H9 (cell line): ENCODE measurements at places on chromosomes 5 and 9.

- DNase-seq = peak; percentile 93
These were observed at the start of gene ZNF483 for GRCh38 chr9:111525056-111525977. ZNF483 (plus strand) TSS chr9:111525179; CDS start chr9:111527396, 2,217 bp downstream.

DNA sequence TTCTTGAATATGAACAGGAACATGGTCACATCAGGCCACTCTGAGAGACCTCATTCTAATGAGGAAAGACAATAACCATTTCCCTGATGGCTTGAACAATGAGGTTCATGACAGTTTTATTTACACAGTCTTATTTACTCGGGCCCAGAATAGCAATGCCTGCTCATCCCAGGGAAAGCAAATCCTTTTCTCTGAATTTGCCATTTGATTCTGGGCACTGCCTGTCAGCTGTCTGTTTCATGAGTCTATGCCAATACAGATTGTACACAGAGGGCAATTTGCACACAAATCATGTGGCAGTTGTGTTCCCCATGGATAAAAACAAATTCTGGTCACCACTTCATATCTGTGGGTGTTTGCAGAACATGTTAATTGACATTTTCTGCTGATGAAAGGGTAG lies 492.5 kb downstream of the ACTL7B start:
- no peak for DNase-seq

- DNase-seq = no peak
These were observed 308.8 kb upstream of the TRPC7 start for GRCh38 chr5:136674178-136674577.

GRCh38 chr9:126773004-126773607 lies 31.7 kb upstream of the ZBTB43 start:
- peak; percentile 76 for DNase-seq

DNA sequence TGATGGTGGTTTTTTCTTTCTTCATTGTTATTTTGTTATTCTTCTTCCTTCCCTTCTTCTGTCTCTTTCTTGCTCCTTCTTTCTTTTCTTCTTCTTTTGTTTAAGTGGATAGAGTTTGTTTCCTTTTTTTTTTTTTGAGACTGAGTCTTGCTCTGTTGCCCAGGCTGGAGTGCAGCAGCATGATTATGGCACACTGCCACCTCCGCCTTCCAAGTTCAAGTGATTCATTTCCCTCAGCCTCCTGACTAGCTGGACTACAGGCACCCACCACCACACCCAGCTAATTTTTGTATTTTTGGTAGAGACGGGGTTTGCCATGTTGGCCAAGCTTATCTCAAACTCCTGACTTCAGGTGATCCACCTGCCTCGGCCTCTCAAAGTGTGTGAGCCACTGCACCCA lies 40.3 kb downstream of the JAK2 start:
- no peak for DNase-seq

GRCh38 chr5:55175781-55176175 lies 2.8 kb upstream of the CDC20B start:
- no peak for DNase-seq

DNA sequence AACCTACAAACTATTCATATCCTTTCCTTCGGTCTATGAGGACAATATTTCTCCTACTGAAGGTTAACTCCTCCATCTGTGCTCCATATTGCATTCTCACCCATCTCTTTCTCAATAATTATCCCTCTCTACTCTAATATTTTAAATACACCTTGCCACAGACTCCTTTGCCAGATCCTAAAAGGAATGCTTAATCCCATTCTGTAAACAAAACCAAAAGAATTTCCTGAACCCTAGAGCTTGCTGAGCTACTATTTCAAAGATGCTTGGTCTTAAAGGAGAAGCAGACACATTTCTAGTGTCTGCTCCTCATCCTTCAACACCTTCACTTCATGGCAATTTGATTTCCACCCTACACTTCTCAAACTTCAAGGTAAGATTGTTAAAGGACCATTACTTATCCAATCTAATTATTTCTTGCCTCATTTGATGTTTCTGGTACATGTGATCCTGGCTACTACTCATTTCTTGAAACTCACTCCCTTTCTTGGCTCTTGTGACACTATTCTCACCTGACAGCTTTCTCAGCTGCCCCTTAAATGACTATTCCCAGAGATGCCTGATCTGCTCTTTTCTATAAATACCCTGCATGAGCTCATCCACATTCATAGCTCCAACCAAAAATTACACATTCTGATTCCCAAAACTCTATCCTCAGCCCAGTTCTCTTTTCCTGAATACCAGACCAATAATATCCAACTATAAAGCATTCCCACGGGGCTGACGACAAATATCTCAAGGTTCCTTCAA lies 20.2 kb downstream of the HOMER1 start:
- DNase-seq = no peak

- no peak for DNase-seq
These were observed 568.6 kb upstream of the DAP start for GRCh38 chr5:11329679-11330078.

DNA sequence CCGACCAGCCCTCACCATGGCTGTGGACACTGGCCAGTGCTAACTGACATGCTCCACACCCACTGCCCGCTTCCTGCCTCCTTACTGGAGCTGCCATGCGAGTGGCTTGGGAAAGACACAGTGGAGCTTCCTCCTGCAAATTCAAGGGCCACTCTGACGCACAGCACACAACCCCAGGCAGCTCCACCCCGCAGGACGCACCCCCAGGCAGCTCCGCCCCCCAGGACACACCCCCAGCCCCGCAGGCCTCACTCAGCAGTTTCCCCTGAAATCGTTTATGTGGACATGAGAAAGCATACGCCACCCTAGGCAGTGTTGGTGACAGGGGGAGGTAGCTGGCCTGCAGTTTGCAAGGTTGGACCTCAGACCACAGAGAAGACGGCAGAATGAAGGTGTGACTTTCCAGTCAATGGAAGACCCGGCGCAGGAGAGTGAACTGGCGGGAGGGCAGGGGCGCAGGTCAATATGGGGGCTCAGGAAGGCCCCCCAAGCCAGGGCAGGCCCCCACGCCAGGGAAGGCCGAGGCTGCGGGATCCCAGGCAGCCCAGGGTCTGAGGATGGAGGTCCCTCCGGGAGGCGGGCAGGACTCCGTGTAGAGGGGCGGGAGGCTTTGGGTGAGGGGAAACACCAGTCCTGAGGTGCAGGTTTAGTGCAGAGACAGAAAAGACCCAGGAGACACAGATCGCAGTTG lies 21.6 kb downstream of the LPCAT1 start:
- no peak for DNase-seq

DNA sequence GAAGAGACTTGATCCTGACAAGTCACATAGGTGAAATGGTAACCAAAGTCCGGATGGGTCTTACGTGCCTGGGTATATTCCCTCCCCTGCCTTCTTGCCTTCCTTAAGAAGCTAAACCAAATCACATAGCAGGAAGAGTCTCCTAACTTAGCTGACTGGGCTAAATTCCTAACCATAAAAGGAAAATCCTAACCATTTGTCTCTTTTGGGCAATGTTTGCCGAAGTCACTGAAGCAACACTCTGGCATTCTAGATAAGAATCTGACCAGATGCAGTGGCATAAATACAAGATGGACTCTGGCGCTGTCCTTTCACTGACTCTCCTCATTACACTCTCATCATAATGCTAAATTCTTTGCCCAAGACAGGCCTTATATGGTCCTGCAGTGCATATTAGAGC lies 625.5 kb upstream of the RORB start:
- no peak for DNase-seq

- no peak for DNase-seq
These were observed 849 bp upstream of the MGAT1 start for GRCh38 chr5:180803181-180804128.

- no peak for DNase-seq
These were observed 117.5 kb upstream of the OTULINL start for GRCh38 chr5:14464096-14464495.

DNA sequence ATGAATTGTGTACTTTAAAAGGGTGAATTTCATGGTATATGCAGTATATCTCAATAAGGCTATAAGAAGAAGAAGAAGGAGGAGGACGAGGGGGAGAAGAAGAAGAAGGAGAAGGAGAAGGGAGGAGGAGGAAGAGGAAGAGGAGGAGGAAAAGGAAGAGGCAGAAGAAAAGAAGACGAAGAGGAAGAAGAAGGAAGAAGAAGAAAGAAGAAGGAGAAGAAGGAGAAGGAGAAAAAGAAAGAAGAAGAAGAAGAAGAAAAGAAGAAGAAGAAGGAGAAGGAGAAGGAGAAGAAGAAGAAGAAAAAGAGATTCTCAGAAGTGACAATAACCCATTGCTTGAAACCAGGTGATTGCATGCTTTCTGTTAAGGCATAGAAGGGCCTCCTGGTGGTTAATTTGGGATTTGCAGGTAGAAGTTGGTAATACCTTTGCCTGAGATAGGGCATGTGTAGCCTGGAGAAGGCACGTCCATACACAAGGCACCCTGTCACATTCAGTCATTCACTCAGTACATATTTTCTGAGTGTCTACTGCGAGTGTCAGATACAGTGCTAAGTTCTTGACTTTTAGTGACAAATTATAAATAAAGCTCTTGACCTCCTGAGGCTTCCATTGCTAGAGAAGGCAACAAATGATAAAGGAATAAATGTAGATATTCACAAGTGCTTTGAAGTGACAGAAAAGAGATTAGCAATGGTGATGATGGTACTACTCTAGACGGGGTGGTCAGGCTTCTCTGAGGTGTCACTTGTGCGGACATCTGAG lies 231.3 kb downstream of the NPR3 start:
- DNase-seq = peak; percentile 32

DNA sequence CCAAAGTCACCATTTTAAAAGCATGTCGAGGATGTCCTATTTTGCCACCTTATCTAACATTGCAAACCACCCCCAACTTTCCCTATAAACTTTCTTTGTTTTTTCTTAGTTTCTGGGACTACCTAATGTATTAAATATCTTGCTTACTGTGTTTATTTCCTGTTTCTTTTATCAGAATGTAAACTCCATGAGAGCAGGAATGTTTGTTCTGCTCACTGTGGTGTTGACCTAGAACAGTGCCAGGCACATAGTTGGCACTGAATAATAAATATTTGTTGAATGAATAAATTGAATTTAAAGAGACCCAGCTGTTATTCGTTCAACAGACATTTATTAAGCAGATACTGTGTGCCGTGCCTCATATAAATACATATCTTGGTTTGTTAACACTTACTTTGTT lies 35.2 kb downstream of the MACIR start:
- DNase-seq = no peak

DNA sequence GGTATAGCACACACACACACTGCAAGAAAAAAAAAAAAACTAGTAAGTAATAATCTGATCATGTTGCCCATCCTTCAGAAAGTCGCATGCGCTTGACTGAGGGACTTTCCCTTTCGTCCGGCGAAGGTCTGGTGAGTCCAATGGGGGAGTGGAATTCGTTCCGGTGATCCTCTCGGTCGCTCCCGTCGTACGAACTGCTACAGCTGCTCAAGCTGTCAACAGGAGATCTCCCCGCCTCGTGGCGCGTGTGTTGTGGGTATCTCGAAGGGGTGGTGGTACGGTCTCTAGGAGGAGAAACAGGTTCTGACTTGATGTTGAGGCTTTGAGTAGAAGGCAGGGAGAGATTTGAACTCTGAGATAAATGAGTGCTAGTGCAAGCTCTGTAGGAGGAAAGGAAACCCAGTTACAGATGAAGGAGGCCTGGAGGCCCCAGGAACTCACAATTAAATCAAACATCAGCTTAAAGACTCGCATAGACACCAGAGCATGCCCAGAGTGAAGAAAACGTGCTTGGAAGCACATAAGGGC lies 160.4 kb downstream of the MEF2C start:
- DNase-seq = no peak
